Chondrocyte (in vitro differentiated cells): ENCODE measurements at places on chromosomes 2 and 18. TPM values are rescaled to one million over a fixed set of nuclear protein-coding genes. Genes with fewer than 3 reads are reported as not detected.

POTEF gene
- total RNA-seq: 8.4 TPM in 2 of 3 replicates, not detected in the other

TTC31 gene
- 17.4 to 25.4 TPM (median 18.1 TPM) in 3 replicates for total RNA-seq

AOX1 gene
- total RNA-seq: 1.7 to 3.4 TPM (median 2.0 TPM) in 3 replicates

HOXD8 gene
- not detected in 3 replicates for total RNA-seq

CSRNP3 gene
- total RNA-seq: 3.7 to 8.2 TPM (median 3.7 TPM) in 3 replicates

CCL20 gene
- total RNA-seq: 0.45 to 1.9 TPM (median 0.79 TPM) in 3 replicates

POTEJ gene
- not detected in 3 replicates for total RNA-seq

TLX2 gene
- total RNA-seq: 0.10 TPM in 1 of 3 replicates, not detected in the others

DSG3 gene
- total RNA-seq: not detected in 3 replicates

TPO gene
- total RNA-seq: not detected in 3 replicates

TMEM200C gene
- total RNA-seq: 5.8 to 8.3 TPM (median 5.9 TPM) in 3 replicates

GPD2 gene
- total RNA-seq: 21.1 to 29.1 TPM (median 25.5 TPM) in 3 replicates

SPP2 gene
- total RNA-seq: not detected in 3 replicates

KIF1A gene
- total RNA-seq: 15.2 to 63.5 TPM (median 60.0 TPM) in 3 replicates

G6PC2 gene
- not detected in 3 replicates for total RNA-seq

SLC38A11 gene
- total RNA-seq: 0.12 to 0.36 TPM (median 0.18 TPM) in 3 replicates

FRZB gene
- total RNA-seq: 13.8 to 31.6 TPM (median 15.0 TPM) in 3 replicates

EPB41L3 gene
- total RNA-seq: 47.0 to 63.5 TPM (median 61.1 TPM) in 3 replicates

TMEM163 gene
- 0.07 TPM in 1 of 3 replicates, not detected in the others for total RNA-seq

MROH2A gene
- not detected in 3 replicates for total RNA-seq

CYTIP gene
- 0.27 to 0.85 TPM in 2 of 3 replicates, not detected in the other for total RNA-seq

GPAT2 gene
- not detected in 3 replicates for total RNA-seq
